ENCODE measurements at places on chromosomes 3 and 15.

GRCh38 chr15:88651136-88651732, 12.4 kb downstream of the ISG20 start:
- DNase-seq = no peak

DNA sequence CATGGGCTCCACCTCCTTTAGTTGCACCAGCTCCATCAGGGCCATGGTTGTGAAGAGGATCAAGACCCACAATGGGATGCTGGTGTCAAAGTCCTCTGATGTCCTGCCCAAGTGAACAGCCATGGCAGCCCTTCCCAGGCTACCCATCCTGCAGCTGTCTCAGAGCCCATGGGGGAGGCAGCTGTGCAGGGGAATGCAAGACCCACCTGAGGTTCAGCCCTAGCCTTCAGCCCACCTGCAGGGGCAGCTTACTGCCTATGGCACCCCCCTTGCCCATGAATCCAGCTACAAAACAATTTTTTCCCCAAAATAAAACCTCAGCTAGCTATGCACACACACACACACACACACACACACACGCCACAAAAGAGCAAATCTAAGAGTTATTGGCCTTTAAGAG, 48.2 kb upstream of the POU1F1 start:
- no peak for DNase-seq

DNA sequence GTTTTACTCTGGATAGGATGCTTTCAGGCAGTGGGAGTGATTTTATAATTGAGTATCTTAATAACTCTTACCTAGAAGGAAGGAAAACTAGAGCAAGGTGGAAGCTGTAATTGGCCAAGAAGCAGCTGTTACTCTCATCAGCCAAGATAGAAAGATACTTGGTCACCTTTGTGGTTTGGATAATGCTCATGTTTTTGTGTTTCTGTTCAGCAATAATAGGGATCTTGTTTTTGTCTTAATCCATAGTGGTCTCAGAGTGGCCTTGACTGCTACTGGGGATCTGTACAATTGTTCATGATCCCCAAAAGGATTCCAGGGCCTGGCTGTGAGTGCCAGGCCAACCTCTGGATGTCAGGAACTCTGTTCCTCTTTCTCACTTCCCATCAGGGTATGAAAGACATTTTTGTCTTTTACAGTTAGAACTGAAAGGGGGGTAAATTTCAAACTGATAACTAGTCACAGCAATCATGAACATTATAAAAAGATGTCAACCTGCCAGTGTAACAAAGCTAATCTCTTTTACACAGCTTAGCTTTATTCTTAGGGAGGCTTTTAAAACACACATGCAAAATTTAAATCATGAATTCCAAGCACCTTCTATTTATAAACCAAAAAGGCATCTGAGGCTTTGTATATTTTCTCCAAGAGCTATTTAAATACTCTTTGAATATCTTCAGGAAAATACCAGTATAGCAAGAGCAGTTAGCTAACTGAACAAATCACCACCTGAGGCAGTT, 6.0 kb downstream of the UBL7 start:
- DNase-seq = no peak

- no peak for DNase-seq
These were observed 2.5 kb upstream of the EFCC1 start for GRCh38 chr3:128998561-128998960.

DNA sequence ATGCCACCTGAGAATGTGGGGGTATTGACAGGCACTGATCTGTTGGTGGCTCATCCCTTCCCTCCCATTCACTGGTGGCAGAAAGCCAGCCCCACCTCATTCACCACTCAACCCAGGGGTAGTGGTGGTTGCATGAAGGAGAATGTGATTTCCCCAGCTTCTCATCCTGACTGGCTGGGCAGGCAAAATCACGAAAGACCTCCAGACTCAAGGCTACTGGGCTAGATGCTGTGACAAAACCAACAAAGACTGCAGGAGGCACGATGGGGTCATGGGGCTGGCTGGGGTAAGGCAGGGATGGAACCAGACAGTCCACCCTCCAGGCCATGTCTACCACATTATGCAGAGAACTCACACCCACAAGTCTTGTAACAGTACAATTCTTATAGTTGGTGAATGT, 33.9 kb downstream of the FSTL1 start:
- no peak for DNase-seq

DNA sequence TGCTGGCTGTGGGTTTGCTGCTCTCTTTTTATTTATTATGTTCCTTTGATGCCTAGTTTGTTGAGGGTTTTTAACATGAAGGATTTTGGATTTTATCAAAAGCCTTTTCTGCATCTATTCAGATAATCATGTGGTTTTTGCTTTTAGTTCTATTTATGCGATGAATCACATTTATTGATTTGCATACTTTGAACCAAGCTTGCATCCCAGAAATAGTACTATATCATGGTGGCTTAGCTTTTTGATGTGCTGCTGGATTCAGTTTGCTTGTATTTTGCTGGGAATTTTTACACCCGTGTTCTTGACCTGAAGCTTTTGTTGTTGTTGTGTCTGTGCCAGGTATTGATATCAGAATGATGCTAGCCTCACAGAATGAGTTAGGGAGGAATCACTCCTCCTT, 48.4 kb downstream of the MCTP2 start:
- no peak for DNase-seq

DNA sequence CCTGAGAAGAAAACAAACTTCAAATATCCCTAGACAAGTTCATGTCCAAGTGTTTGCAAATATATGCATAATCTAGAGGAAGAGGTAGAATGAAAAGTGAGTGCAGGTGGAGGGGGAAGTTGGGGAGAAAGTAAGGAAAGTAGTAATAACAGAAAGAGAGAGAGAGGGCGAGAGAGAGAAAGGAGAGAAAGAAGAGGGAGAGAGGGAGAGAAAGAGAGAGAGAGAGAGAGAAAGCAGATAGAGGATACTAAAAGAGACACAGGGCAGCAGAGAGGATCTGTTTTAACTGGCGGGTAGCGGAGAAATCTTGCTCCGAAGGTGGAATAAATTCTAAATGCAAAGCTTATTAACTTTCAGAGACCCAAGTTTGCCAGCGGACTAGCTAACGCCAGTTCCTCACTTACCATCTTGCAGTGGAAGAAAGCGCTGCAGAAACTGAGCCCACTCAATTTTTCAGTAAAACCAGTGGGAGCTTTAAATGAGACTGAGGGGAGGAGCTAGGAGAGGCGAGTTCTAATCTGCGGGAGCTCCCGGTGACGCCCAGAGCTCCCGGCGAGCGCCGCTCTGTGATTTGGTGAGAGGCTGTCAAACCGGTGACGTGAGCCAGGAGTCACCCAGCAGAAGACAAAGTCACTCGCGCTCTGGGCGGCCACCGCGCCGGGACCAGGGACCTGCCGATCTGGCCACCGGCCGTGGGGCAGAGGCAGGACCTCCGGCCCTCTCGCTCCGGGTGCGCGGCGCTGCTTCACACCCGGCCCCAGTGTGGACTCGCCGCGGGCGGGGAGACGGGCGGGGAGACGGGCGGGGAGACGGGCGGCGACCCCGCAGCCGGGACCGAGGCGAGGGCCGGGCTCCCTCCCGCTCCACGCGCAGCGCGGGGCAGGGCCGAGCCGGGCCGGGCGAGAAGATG, at the start of gene GMNC:
TSS of gene GMNC (minus strand) at position 486 of the 910 bp plus-strand sequence. CDS start at position 407, 79 bp downstream.
- no peak for DNase-seq

DNA sequence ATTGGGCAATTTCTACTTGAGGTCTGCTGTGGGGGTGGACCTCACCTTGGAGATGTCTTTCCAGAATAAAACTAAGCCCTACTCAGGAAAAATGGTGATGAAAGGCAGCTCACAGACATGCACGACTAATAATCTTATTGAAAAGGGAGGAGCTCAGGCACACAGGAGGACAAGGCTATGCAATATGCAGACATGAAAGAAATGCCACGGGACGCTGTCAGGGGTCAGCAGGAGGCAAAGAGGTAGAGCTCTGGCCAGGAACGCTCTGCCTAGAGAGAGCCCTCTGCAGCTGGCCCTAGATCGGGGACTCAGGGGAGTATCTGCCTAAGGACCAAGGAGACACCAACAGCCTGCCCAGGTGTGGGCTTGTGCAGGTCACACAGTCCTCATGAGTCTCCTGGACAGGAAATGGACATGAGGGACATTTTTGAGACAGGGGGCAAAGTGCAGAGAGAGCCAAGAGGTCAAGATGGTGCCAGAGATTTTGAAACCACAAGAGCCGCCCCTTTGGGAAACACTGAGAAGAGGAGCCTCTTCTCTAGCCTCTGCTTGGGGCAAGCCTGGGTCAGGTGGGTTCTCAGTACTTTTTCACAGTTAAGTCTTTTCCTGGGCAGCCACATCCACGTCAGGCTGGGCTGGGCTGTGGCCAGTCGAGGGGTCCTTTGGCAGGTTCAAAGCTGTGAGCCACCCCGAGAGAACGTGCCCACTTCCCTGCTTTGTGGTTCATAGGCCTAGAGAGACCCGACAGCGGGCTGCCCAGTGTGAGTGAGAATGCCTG, 23.2 kb downstream of the EAF1 start:
- no peak for DNase-seq

DNA sequence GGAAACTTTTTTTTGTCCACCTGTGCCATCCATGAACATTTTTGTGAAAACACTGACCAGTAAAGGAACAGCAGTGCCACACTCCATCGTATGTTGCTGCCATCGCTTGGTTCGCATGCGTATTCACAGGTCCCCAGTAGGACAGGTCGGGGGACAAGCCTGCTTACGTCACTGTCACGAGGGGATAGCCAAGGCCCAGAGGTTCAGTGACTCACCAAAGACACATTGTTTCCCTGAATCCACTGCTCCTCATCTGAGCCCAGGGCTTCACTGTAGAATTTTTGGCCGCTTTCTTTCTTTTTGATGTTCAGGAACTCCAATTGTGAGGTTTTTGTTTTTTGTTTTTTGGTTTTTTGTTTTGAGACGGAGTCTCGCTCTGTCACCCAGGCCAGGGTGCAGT, 5.9 kb downstream of the ADPRH start:
- DNase-seq = no peak

- no peak for DNase-seq
These were observed 139.1 kb upstream of the RAD18 start for GRCh38 chr3:9102240-9102981.

- no peak for DNase-seq
These were observed 54.7 kb downstream of the ADAM10 start for GRCh38 chr15:58694641-58695398.

DNA sequence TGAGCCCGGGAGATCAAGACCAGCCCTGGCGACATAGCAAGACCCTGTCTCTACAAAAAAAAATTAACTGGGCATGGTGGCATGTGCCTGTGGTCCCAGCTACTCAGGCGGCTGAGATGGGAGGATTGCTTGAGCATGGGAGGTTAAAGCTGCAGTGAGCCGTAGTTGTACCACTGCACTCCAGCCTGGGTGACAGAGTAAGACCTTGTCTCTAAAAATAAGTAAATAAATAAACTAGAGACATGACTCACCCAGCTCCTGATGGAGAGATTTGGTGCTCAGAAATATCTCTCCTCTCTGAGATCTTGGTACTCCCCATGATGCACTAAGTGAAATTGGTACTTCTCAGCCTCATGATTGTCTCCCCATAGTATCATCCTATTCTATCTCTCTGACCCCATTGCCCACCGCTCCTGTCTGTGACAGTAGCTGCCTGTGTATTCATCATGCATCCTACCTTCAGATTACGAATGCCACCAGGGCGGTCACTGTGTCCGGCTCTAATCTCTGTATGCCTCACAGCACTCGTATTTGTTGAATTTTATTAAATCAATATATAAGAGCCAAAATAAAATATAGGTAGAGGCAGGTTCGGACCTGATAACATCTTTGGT, 50.9 kb downstream of the ABHD2 start:
- no peak for DNase-seq

DNA sequence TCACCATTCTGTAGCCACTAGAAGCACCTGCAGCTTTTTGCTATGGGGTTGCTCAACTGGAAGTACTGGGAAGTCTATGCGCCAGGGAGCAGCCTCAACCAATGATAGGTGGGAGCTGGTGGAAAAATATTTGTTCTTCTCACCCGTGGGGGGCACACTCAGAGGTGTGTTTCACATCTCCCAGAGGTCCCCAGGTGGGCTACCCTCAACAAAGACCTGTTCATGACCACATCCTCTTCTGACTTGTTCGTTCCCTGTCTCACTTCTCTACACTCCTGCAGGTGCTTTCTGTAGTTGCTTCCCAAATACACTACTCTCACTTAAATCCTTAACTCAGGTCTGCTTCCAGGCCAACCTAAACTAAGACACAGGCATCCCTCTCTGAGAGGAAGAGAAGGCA, 3.6 kb downstream of the CAMP start:
- DNase-seq = no peak

DNA sequence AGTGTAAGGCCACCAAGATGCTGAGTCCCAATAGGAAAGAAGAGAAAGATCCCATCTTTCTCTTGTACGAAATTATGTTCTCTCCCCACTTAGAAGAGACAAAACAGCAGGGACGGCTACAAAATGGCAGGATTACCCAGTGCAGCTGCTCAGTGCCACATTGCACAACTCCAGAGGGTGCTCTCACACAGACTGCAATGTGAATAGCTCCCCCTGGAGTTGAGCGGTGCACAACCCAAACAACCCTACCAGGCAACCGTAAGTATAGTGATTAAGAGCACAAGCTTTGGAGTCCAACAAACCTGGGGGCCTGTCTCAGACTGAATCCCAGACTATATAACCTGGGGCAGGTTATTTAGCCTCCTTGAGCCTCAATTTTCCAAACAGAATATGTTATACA, 3.1 kb upstream of the BHLHE40 start:
- no peak for DNase-seq

DNA sequence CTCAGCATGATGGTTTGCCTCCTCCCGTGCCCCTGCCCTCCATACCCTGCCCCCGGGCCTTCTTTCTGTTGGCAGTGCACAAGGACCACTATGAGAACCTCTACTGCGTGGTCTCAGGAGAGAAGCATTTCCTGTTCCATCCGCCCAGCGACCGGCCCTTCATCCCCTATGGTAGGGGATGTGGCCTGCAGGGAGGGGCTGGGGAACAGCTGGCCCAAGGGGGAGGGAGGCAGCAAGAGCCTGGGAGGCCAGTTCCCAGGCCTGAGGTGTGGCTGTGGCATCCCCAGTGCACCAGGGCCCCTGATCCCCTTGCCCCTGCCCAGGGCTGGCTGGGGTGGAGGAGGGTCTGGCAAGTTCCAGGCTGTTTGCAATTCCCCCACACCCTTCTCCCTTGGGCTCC, 2.6 kb upstream of the PLA2G4B start:
- no peak for DNase-seq

Data from T follicular helper cell (primary cell).